ENCODE measurements at places on chromosomes 4 and X. TPM values are rescaled to one million over a fixed set of nuclear protein-coding genes. Genes with fewer than 3 reads are reported as not detected.

DNA sequence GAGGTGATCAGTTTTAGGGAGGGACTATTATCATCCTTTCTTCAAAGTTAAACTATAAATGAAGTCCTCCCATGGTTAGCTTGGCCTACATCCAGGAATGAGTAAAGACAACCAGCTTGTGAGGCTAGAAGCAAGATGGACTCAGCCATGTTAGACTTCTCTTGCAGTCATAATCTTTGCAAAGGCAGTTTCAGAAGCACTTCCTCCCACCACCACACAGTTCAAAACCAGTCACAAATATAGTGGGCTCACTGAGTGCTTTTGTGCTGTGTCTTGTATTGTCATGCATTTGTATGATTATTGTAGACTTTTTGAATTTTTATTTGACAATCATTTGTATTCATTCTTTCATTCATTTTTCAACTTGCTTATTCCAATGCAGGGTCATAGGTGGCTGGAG, 204.5 kb downstream of the ZNF674 start:
- no peak for DNase-seq

DNA sequence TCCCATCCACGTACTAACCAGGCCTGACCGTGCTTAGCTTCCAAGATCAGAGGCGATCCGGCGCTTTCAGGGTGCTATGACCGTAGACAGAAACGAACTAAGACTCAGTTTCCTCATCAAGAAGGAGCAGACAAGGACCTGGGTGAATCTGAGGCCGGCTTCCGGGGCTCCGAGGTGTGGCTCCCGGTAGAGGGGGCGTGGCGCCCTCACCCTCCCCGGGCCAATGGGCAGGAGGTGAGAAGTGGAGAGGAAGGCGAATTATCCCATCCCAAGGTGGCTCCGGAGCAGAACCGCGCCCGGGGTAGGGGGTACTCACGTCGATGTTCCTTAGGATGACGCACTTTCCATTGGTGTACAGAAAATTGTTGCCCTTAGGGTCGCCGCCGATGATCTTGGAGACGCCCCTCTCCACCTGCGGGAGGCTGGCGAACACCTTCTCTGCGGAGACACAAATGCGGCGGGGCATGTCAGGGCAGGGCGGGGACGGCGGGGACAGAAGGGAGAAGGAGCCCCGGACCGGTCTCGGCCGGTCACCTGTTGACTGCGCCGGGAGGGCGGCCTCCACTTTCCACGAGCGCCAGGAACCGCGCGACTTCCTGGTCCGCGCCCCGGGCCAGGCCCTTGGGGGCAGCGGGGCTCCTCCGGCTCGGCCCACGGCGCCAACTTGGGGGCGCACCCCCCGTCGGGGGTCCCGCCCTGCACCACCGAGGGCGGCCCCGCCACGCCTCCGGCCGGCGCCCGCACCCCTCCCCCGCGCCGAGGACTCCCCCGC, 616 bp downstream of the WDR1 start:
- DNase-seq = no peak

DNA sequence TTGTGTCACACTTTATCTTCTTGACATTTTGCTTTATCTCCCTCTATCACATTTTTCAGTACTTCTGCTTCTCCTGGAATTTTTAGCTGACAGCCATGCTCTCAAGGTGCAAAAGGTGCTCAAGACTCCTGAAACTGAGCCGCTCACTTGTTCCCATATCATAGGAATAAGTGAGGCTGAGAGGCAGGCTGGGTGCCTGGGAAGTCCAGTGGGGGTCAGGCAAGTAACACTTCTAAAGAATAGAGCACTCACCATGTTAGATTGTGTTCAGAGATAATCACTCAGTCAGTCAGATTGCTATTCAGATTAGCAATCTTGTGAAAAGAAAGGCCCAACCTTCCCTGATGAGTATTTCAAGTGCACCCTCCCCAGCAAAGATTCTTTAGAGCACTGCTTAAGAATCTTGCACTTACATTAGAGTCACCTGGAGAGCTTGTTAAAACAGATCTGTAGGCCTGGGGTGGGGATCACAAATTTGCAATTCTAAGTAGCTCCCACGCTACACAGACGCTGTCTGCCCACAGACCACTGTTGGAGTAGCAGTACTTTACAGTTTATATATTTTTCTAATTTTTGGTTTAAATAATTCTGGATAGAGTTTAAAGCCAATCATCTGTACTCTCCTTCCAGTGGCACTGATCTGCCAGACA, 23.1 kb upstream of the LRAT start:
- DNase-seq = no peak

DNA sequence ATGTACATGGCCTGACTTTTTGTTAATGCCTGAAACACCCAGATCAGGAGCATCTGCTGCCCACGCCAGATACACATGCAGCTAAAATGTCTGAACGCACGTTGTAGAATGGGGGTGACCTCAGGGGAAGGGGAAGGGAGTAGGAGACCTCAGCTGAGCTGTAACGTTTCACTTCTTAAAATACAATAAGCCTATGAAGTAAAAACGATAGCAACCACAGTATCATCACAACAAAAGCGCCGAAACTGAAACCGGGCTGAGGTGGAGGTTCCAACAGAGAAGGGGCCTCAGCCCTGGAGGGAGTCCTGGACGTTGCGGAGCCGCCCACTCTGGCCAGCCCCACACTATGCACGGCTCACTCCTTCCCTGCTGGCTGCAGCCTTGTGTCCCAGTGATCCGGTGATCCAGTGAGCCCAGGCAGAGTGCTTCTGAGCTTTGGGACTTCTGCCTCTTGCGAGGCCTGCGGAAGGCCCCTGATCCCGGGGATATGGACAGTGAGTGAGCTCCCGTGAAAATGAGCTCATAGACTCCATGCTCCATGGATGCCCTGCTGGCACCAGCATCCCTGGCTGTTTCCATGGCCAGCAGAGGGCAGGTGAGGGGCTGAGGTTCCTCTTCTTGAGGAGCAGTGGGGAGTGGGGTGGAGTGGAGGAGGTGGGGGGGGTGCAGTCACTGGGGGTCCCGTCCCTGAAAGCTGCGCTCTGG, 52.0 kb downstream of the HMX1 start:
- no peak for DNase-seq

GRCh38 chr4:61938250-61938846, 738.2 kb downstream of the ADGRL3 start:
- no peak for DNase-seq

DNA sequence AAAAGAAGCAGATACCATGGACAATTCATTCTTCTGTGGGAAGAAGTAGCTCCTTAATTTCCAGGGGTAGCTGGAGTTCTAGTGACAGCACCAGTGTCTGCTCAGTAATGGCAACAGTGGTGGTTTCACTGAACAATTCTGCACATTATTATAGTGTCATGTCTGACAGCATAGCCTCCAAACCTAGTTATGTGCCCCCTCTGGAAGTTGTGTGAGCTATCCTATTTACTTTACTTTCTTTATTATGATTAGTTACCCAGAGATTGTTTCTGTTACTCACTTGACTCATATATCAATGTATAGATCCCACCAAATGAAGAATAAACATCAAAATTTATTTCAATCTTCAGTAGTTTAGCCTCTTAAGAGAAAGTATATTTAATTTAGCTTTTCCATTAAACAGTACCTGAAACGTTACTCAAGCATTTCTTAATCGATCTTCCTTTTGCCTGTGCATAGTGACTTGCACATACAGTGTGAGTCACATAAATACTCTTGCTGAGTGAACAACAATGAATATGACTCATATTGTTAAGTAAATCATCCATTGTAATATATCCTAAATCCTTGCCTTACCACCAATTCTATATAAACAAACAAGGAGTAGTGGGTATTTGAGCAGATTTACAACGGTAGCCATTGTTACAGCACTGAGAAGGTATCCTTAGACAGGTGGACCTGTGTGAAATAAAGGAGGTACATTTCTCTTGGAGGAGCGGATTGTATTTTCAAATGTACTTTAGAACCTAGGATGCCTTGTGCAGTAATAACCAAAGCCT, 534.7 kb downstream of the ANKRD50 start:
- DNase-seq = no peak

GRCh38 chrX:153499876-153500275, 5.1 kb downstream of the BGN start:
- DNase-seq = no peak

GRCh38 chr4:3656416-3657356, 109.5 kb upstream of the ADRA2C start:
- DNase-seq = no peak

- DNase-seq = no peak
These were observed 347.4 kb downstream of the FAM47B start for GRCh38 chrX:35289952-35290351.

GRCh38 chrX:46165411-46165810, 379.8 kb downstream of the ZNF674 start:
- no peak for DNase-seq

DNA sequence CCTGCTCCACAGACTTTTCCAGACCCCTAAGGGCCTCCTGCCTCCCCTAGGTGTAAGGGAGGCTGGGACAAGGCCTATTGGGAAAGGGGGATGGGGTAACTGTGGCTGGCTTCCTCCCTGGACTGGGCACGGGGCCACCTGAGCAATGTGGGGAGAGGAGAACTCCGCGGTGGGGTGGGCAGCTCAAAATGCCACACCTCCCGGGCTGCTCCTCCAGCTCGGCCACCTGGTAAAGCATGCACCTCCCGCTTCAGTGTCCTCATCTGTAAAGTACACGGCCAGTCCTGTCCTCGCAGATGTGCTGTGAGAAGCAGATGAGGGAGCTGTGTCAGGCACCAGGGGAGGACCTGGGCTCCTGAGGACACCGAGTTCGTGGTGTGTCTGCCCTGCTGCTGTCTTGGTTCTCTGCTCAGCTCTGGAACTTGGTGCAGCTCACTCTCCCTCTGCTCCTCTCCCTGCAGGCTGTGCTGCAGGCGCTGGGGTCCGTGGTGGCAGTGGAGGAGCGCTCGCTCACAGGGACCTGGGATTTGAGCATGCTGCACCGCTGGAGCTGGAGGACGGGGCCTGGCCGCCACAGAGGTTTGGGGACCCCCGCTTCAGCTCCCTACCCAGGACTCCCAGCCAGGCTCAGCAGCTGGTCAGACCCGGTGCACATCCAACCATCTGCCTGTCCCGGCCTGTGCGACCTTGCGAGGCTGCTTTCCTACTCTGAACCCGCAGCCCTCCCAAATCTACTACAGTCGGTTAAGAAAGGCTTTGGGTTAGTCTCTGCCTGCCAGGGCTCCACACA, 20.8 kb upstream of the MRFAP1 start:
- DNase-seq = no peak

GRCh38 chr4:111934314-111934713, 210.9 kb upstream of the FAM241A start:
- DNase-seq = no peak

GRCh38 chrX:41352329-41352838, 18.4 kb downstream of the DDX3X start:
- no peak for DNase-seq

DNA sequence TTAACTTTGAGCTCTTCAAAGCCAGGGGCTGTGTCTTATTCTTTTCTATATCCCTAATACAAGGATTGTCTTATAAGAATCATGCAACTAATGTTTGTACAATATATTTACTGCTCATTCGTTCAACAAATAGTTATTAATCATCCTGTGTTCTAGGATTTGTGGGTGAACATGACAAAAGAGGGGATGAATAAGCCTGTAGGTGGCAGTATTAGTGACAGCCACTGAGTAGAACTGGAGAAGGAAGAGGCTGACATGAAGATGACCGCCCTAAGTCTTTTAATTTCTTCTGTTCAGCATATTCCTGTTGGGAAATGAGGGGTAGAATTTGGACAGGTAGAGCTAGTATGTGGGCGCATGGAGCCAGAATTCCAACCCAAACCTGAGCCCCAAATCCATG, 11.9 kb upstream of the LINC00632 start:
- no peak for DNase-seq

GRCh38 chr4:103098756-103099440, 736 bp downstream of the BDH2 start:
- DNase-seq = no peak

- no peak for DNase-seq
These were observed 7.1 kb upstream of the CENPU start for GRCh38 chr4:184740980-184741391.

- DNase-seq = no peak
These were observed 110.9 kb downstream of the FRAS1 start for GRCh38 chr4:78168029-78168428.

- no peak for DNase-seq
These were observed 98.7 kb downstream of the MAB21L2 start for GRCh38 chr4:150680651-150681050.

GRCh38 chrX:3167771-3168170, 126.5 kb downstream of the ARSF start:
- no peak for DNase-seq

- DNase-seq = no peak
These were observed 8.6 kb upstream of the PDHA1 start for GRCh38 chrX:19334945-19335626.

DNA sequence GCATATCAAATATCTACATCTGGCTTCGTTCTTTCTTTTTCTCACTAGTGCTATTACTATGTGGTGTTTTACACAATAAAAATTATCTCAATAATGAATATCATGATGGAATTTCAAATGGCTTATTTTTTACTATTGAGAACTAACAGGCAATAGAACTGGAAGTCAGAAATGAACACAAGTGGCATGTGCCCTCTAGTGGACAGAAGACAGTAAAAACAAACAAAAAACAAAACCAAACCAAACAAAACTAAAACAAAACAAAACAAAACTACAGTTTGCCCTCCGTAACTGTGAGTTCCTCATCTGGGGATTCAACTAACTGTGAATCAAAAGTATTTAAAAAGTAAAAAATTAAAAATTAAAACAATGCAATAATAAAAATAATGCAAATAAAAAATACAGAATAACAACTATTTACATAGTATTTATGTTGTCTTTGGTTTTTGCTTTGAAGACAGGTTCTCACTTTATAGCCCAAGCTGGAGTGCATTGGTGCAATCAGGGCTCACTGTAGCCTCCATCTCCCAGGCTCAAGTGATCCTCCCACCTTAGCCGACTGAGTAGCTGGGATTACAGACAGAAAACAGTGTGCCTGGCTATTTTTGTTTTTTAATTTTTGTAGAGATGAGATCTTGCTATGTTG, 195.6 kb upstream of the TACR3 start:
- DNase-seq = no peak

Gene HDX
- 3.7 TPM for total RNA-seq

Gene CAMK2D
- total RNA-seq = 58.5 TPM

Gene CXCR3
- total RNA-seq = not detected

Gene MSX1
- total RNA-seq = 42.3 TPM

Gene TRIM2
- 55.9 TPM for total RNA-seq

Gene LYAR
- 16.1 TPM for total RNA-seq

Gene CEP44
- total RNA-seq = 16.7 TPM

Gene ZMAT1
- total RNA-seq = 33.1 TPM

Gene STATH
- total RNA-seq = not detected

Gene CHRDL1
- total RNA-seq = 159 TPM
